ENCODE measurements at places on chromosomes 4 and X.

DNA sequence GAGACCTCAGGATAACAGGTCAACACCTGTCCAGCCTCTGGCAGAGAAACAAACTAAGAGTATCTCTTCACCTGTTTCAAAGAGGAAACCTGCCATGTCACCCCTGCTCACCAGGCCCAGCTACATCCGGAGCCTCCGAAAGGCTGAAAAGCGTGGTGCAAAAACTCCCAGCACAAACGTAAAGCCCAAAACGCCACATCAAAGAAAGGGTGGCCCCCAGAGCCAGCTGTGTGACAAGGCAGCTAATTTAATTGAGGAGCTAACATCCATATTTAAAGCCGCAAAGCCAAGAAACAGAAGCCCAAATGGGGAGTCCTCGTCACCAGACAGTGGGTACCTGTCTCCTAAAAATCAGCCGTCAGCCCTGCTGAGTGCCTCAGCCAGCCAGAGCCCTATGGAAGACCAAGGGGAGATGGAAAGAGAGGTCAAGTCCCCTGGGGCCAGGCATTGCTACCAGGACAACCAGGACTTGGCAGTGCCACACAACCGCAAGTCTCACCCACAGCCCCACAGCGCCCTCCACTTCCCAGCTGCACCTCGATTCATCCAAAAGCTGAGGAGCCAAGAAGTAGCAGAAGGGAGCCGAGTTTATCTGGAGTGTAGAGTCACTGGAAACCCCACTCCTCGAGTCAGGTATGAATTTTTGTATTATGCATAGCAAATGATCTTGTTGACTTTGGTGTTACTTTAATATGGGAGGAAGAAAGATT is 15.1 kb downstream of the PALLD start:
- peak; percentile 44 for DNase-seq

GRCh38 chrX:132226169-132226568 is 6.9 kb upstream of the RAP2C start:
- DNase-seq, result no peak

GRCh38 chr4:25925486-25926201 is 11.6 kb downstream of the SMIM20 start:
- no peak for DNase-seq

DNA sequence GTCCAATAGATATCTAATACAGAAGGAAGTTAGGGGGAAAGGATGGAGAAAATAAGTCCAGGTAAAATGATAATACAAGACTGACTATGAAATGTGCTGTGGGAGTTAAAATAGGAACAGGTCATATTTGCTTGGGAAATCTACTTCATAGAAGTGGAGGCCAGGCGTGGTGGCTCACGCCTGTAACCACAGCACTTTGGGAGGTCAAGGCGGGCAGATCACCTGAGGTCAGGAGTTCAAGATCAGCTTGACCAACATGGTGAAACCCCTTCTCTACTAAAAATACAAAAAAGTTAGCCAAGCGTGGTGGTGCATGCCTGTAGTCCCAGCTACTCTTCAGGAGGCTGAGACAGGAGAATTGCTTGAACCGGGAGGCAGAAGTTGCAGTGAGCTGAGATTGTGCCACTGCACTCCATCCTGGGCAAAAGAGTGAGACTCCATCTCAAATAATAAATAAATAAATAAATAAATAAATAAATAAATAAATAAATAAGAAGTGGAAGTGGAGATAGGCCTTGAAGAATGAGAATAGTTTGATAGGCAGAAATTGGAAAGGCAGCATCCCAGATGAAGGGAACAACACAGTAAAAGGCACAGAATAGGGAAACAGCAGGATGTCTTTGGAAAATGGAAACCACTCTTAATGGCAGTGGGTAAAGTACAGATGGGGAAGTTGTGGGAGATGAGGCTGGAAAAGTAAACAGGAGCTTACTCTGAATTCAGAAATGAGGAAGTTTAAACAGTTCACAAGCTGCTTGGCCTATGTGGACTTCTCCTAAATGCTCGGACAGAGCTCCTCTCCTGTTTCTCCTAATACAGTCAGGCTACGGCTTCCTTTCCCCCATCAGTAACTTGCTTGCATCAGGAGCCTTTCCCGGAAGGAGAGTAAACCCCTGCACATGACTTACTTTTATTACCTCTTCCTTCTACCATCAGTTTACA is 15.1 kb upstream of the GK start:
- DNase-seq, result no peak

- no peak for DNase-seq
Observed at GRCh38 chr4:168183717-168184571, 91.6 kb downstream of the ANXA10 start.

DNA sequence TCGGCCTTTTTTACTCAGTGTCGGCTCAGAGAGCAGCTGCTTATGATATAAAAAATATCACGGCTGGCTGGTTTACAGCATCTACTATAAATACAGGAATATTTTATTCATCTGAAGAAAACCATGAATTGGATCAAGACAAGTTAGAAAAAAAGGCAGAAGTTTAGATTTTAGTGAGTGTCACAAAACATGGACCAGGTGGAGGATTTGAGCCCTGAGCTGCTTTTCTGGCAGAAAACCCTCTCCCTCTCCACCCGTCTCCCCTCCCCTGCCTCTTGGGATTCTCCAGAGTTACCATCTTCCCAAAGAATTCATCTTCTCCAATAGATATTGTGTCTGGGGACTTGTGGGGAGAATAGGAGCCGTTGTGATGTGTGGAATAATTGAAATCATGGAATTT is 142.8 kb upstream of the RAI2 start:
- no peak for DNase-seq

- no peak for DNase-seq
Observed at GRCh38 chr4:112252234-112252633, 20.6 kb downstream of the AP1AR start.

DNA sequence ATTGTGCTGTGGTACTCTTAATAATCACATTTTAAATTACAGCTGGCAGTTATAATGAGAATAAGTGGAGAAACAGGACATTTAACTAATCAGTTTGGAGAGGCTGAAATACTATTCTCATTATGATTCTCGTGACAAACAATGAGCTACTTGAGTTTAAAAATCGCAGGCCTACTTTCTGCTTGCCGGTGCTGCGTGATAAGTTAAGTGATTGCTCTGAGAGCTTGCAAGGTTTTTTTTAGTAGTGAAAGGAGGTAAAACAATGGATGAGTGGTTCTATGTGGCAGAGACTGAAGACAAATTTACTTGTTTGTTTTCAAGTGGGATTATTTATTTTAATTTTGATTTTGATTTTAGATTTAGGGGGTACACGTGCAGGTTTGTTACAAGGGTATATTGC is 114.0 kb downstream of the RAPGEF2 start:
- no peak for DNase-seq

DNA sequence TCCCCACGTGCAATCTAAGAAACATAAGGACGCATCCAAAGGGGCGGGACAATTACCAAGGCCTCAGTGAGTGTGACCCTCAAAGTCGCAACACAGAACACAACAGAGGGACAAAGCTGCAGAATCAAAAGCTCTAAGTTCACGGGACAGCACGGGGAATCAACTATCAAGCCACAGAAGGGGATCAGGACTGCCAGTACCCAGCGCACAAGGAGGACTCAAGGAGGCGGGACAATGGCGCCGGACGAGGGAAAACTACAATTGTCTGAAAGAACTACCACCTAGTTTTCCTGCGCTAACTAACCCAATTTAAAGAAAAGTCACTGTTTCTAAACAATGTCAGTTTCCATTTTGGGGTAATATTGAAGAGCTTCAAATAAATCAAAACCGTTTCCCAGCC is 1.3 kb downstream of the FAM53A start:
- DNase-seq, result no peak

All from stimulated activated CD4-positive, alpha-beta T cell treated with anti-CD3 and anti-CD28 coated beads, Interleukin-12 subunit alpha, Interleukin-12 subunit beta, amount 100 ng/mL, for 48 hours (primary cell).